ENCODE measurements at places on chromosomes 2 and 18.

- no peak for DNase-seq
These were observed 120.7 kb downstream of the FEZ2 start for GRCh38 chr2:36477315-36477714.

DNA sequence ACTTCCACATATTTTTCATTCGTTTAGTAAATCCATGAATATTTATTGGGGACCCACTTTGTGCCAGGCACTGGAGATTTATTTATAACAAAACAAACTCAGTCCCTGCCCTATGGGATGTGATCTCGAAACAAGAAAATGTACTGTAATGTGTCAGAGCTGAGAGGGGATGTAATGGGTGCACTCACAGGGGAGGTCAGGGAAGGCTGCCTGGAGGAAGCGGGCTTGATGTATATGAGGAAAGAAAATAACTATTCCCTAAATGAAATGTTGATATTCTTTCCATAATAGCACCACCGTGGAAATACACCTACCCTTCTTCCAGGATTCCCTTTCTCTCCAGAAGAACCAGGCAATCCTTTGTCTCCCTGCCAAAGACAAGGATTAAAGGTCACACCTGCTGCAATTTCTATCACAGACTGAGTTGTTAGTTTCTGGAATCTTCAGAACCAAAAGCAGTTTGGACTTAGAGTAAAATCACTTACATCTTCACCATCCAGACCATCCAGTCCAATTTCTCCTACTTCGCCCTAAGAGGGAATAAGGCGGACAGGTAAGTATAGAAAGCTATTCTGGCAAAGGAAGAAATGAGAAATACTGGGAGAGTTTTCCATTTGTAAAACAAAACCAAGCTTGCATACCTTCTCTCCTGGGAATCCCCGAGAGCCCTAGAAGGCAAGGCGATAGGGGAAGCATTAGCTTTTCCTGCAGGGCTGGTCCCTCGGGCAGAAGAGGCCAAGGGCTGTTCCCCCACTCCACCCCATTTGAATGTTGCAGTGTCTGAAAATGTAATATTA, 55.0 kb downstream of the COL6A3 start:
- no peak for DNase-seq

DNA sequence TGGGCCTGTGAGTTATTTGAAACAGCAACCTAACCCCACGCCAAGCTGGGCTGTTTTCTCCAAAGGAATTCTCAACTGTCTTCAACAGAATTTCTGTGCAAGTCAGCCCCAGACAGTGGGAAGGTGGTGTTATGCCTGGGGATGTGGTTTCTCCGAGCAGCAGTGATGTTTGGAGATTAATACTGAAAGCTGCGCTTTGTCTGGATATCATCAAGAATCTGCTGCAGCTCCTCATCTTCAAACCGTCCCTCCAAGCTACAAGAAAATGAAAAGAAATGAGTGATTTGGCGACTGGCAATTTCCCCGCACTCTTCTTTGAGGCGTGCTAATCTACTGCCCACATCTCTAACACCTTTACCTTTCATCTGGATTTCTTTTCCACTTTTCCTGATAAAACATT, 10.0 kb downstream of the POLR2D start:
- DNase-seq: no peak

DNA sequence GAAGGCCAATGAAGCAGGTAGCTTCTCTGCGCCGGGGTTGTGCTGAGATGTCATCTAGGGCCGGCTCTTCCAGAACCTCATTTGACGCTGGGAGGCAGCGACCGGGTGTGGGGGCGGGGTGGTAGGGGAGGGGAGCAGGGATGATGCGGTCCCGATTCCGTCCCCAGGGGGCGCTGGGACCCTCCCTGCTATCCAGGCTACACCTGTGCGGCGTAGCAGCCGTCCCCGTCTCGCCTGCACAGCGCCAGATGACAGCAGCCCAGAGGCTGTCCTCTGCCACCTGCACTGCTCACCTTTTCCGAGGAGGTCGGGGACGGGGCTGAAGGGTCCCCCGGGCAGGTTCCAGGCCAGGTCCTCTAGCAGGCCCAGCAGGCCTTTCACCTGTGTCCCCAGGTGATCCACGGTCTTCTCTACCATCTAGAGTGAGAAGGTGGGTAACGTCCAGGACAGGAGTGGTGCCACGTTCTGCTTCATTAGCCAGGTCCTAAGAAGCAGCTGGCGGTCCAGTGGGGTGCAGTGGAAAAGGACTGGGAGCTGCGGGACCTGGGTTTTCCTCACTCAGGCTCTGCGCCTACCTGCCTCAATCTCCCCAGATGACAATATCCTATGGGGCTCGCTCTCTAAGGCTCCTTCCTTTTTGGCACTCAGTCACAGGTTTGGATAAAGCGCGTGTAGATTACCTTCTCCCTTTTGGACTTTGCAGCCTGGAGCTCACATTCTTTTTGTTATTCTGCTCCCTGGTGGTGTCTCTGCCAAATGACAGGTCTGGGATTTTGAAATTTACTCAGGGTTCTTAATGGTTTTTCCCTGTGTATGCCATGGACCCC, 56.0 kb upstream of the RAB6C start:
- DNase-seq: peak; percentile 71

DNA sequence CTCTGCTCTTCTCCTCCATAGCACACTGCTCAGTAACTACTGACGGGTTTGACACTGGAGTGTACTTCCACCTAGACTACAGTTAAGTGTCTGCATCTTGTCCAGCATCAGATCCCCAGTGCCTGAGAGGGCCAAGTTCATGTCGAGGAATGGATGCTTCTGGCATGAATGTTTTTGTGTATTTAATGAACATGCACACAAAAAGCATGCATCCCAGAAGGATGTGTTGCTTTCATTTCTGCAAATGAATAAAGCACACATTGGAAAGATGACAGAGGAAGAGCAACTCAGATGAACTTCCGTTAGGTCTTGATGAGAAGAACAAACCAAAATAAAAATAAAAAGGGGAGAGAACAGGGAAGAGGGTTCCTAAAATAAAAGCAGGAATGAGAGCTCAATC, 27.9 kb downstream of the C2orf49 start:
- no peak for DNase-seq

GRCh38 chr2:82675186-82675585, 1783.9 kb downstream of the SUCLG1 start:
- DNase-seq: peak; percentile 23

DNA sequence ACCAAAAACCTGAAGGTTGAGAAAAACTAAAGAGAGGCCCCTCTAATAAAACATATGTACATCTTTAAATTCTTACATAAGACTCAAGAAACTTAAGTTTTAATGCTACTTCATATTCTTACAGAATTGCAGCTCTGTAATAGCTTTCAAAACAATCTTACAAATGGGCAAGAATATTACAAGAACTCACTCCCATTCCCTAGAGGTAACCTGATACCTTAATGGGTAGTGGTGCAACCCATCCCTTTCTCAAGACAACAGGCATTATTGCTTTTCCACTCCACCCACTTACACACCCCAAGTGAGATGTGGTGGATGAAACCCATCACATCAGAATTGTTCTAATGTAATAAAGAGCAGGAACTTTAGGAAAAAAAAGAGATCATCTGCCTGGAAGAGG, 103.7 kb downstream of the RBMS1 start:
- no peak for DNase-seq

GRCh38 chr2:20333738-20334137, 16.9 kb downstream of the PUM2 start:
- no peak for DNase-seq

GRCh38 chr2:62381656-62382055, 124.3 kb downstream of the TMEM17 start:
- peak; percentile 35 for DNase-seq

- peak; percentile 7 for DNase-seq
These were observed 190.8 kb downstream of the RTP5 start for GRCh38 chr2:242060212-242060835.

DNA sequence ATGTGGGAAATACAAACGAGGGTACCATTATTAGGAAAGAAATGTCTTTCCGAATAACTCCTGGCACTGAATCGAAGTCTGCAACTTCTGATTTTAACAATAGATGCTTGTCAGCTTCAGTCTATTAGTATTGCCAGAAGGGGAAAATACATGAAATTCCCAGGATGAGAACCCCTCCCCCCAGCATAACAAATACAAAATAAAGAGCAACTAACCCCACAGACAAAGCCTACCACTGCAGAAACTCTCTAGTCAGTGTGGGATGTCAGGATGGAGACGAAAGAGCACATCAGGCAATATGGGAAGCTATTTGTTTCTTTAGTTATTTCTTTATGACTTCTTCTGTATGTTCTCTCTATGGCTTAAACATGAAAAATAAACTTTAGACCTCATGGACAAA, 365.0 kb upstream of the CDH2 start:
- no peak for DNase-seq

GRCh38 chr18:74951165-74951760, 257.7 kb downstream of the PTGR3 start:
- no peak for DNase-seq

DNA sequence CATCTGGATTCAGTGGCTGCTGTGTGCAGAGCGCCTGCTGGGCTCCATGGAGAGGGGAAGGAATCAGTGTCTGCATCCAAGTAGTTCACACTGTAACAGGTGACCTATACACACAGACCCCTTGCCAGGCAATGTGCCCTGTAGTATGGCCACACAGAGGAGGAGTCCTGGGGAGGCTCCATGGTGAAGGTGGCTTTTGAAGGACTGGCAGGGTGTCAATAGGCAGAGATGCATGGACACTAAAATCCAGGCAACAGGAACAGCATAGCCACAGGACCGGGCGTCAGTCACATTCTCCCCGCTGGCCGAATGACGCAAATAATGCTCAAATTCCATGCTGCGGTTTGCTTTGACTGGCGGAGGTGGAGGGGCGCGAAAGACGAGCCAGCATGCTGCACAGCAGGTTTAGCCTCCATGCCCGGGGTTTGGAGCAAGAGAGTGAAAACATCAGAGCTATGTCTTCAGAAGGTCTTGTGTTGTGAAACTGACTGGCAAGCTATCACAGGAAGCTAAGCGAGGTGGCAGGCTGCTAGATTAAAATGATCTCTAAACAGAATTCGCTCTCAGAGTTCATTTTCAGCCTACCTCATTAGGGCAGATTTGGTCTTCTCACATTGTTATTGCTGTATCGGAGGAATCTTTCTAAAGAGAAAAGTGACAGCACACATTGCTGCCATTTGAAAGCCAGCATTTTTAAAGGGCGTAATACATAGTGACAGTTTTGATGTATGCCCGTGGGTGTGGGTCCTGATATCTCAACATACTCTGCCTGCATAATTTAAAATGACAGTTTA, 1.2 kb upstream of the CHMP1B start:
- peak; percentile 84 for DNase-seq

DNA sequence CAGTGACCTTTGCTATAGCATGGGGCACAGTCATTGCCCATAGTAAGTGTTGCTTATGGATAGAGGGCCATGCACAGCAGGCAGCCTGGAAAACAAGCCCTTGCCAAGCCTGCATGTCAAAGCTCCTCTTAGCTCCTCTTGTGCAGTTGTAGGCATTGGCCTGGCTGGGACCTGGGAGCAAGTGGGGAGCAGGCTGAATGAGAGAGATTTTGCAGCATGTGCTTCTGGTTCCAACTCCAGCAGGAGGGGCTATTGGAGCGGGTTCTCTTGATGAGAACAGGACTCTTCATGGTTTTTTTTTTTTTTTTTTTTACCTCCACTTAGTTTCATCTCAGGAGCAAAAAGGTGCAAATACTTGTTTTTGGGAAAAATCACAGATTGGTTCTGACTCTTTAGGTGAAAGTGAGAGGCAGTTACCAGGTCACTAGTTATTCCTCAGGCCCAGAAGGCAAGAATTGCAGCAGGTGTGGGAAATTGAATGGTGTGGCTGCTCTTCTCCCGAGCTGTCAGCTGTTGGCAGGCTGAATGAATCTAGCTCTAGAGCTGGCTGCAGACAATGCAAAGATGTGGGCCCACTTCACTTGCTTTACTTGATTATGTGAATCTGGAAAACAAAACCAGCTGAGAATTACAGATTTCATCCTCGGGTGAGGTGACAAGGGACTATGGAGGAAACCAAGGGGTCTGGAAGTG, 95.9 kb downstream of the MAP4K4 start:
- no peak for DNase-seq

DNA sequence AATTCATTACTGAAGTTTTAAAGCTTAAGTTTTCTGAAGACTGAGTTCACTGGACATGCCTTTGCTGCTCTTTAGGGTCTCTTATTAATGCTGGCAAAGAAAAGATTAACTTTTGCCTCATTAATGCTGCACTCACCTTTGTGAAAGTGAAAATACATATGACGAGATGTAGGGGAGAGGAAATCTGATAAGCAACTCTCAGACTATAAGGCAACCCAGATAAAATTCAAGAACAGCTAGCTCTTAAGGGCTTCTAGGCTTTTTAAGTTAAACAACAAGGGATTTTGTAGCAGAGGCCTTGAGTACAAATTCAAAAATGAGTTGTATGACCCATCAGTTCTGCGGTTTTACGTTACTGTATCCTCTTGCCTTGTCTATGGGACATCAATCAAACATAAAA, 143.7 kb downstream of the USP34 start:
- peak; percentile 14 for DNase-seq

- peak; percentile 43 for DNase-seq
These were observed 253.1 kb downstream of the CDCA7 start for GRCh38 chr2:173607606-173608311.

DNA sequence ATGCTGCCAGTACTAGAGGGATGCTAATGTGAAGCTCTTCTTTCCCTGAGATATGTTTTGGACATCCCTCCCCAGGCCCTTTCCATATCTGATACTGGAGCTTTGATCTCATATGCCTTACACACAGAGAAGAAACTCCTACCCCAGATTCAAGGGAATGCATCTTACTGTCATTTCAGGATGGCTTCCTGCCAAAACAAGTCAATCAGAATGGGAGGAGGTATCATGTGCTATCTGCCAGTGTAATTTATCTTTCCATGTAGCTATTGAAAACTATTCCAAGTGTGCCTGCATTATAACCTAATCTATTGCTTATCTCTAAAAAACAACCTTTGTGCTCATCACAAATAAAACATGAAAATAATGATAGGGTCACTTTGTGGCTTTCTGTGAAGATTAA, 269.9 kb upstream of the SETBP1 start:
- no peak for DNase-seq

DNA sequence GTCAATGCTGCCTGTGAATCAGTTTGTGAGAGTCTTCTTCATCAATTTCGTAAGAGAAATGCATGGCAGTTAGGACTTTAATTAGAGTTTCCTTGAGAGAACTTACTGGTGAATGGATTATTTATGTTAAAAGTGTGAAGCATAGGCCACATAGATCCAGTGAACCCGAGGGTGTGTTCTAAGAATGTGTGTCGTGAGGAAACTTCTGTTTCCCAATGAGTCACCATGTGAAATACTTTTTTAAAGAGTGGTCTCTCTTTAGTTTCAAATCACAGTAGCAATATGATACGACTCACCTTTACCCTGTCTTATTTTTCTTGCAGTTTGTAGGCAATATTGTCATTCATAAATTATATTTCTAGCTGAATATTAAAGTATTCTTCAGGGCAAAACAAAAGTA, 18.5 kb downstream of the THSD7B start:
- DNase-seq: no peak

- no peak for DNase-seq
These were observed 21.7 kb downstream of the COX7A2L start for GRCh38 chr2:42339191-42339912.

DNA sequence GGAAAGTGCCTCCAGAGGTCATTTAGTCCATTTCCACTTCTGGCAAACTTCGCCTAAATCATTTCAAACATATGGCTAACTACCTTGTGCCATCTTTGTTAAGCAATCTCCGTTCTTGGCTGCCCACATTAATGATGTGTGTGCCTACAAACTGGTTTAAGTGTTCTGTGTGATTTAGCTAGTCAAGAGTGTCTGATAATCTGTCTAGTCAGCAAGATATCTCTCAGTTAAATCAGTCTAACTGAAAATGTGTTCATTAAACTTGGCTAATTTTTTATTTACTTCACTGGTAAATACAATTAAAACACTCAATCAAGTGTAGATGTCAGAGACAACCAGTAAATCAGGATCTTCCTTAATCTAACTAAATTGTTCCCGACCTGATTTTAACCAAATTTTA, 352.4 kb downstream of the ERBB4 start:
- DNase-seq: no peak

Data from OCI-M1 (cell line).